ENCODE measurements at places on chromosomes 4 and X.

- DNase-seq: no peak
These were observed 60.8 kb upstream of the XAGE1B start for GRCh38 chrX:52577464-52578173.

DNA sequence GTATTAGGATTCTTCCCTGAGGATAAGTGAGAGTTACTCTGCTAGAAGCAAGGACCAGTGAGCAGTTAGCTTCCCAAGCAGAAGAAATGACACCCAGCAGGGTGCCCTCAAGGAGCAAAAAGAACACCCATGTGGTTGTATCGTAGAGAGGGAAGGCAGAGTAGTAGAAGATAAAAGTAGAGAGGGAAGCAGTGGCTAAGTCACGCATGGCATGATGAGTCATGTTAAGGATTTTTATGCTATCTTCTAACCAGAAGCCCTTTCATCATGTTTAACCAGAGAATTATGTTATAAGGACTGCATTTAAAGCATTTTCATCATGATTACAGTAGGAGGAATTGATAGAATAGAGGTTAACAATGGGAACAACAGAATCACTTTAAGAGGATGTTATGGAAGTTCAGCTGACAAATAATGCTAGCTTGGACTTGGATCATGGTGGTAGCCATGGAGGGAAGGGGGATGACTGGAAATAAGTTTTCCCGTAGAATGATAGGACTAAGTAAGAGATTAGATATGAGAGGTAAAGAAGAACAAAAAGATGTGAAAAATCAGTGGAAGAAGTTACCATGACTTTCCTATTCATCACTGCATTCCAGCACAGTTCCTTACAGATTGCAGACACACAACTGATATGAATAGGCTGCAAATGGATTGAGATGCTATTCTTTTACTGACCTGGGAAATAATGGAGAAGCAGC is 383.5 kb upstream of the INTU start:
- no peak for DNase-seq

DNA sequence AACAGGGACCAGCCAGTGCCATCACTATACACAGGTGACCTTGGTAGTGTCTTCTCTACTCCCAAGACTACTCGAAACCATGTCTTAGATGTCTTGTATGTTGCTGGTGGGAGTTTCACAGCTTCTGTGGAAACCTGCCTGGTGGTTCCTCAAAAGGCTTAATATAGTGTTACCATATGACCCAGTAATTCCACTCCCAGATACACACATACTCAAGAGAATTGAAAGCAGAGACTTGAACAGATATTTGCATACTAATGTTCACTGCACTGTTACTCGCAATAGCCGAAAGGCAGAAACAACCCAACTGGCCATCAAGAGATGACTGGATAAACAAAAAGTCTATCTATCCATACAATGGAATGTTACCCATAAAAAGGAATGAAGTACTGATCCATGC is 3.1 kb downstream of the TFDP3 start:
- DNase-seq: no peak

DNA sequence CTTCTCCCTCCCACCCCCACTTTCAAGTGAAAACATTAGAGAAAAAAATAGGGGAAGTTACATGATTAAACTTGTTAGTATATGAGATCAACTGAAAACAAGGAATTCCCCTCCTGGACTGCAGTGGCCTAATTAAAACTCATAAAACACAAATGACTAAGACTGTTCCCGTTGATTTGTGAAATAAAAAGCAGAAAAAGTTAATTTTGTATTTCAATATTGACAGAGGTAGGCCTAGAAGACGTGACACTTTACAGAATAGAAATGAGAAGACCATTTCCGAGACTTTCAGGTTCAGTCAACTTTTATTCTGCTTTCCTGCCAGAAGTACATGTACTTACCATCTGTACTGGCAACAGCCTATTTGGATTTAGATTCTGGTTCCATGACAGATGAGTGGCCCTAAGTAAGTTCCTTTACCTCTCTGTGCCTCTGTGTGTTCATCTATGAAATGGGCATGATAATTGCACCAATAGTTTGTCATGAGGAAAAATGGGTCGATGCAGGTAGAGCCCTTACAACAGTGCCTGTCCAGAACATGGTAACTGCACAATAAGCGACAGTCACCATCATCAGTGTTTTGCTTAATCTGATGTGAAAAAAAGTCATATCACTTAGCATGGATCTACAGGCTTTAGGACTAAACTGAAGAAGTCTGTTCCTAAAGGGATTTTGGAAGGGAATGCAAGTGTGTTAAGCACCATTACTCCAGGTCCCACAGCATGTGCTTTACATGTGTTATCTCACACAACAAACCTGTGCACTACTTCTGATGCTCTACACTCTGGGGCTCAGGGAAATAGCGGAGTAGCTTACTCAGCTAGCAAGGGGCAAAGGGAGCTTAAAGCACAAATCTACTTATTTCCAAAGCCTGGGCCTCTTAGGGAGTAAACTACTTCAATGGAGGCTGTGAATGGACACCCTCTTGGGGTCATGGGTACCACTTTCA is 562.3 kb upstream of the DIPK2B start:
- no peak for DNase-seq

- no peak for DNase-seq
These were observed 9.3 kb upstream of the HAUS3 start for GRCh38 chr4:2251073-2251794.

- no peak for DNase-seq
These were observed 5.8 kb upstream of the CCNA2 start for GRCh38 chr4:121829511-121829910.

- DNase-seq: no peak
These were observed 923.6 kb upstream of the TENM3 start for GRCh38 chr4:181319629-181320028.

DNA sequence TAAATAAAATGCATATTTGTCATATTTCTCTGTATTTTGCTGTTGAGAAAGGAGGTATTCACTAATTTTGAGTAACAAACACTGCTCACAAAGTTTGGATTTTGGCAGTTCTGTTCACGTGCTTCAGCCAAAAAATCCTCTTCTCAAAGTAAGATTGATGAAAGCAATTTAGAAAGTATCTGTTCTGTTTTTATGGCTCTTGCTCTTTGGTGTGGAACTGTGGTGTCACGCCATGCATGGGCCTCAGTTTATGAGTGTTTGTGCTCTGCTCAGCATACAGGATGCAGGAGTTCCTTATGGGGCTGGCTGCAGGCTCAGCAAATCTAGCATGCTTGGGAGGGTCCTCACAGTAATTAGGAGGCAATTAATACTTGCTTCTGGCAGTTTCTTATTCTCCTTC is 3.3 kb downstream of the HTT start:
- no peak for DNase-seq

- DNase-seq: no peak
These were observed 20.2 kb upstream of the TMEM184C start for GRCh38 chr4:147596981-147597380.

DNA sequence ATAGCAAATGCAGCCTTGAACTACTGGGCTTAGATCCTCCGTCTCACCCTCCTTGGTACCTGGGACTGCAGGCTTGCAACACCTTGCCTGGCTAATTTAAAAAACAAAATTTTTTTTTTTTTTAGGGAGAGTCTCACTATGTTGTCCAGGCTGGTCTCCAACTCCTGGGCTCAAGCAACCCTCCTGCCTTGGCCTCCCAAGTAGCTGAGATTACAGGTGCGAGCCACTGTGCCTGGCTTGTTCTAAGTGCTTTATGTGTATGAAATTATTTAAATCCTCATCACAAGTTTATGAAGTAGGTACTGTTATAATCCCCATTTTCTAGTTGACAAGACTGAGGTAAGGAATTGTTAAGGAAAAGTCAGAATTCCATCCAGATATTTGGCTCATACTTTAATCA is 43.0 kb downstream of the CLCN3 start:
- no peak for DNase-seq

GRCh38 chrX:21993265-21993664 is 38.9 kb upstream of the PHEX start:
- DNase-seq: no peak

DNA sequence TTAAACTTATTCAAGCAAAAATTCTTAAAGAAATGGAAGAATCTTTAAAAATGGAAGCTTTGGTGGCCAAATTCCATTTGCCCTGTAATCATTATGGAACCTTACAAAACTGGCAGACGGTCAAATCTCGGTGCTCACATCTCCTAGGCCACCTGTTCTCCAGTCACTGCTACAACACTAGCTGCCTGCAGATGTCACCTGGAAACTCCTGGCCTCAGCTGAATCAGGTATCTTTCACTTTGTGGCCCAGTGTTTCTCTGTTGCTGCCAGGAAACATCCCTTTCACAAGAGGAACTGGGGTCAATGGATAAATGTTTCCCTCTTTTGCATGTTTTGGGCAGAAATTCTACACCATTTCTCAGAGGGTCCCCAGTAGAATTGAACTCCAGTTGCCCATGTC is 4.2 kb upstream of the CXCL3 start:
- DNase-seq: no peak

DNA sequence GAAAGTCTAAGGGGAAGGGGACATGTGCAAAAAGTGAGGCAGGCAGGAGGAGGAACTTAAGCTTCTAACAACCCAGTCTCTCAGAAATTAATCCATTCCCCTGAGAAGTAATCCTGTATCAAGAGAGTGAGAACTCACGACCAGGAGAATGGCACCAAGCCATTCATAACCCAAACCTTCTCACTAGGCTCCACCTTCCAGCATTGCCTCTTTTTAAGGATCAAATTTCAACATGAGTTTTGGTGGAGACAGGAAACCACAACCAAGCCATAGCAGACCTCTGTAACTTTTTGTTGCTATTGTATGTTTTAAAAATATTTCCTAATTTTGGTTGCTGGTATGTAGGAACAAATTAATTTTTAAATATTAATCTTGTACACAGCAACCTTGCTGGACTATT is 32.8 kb downstream of the PASD1 start:
- DNase-seq: no peak

DNA sequence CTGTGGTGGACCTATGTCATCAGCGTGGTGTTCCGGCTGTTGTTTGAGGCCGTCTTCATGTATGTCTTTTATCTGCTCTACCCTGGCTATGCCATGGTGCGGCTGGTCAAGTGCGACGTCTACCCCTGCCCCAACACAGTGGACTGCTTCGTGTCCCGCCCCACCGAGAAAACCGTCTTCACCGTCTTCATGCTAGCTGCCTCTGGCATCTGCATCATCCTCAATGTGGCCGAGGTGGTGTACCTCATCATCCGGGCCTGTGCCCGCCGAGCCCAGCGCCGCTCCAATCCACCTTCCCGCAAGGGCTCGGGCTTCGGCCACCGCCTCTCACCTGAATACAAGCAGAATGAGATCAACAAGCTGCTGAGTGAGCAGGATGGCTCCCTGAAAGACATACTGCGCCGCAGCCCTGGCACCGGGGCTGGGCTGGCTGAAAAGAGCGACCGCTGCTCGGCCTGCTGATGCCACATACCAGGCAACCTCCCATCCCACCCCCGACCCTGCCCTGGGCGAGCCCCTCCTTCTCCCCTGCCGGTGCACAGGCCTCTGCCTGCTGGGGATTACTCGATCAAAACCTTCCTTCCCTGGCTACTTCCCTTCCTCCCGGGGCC is 1.2 kb downstream of the GJB1 start:
- DNase-seq: no peak

- no peak for DNase-seq
These were observed 11.2 kb upstream of the PGRMC2 start for GRCh38 chr4:128298852-128299251.

GRCh38 chrX:74534569-74535038 is 79.8 kb downstream of the RLIM start:
- DNase-seq: no peak

DNA sequence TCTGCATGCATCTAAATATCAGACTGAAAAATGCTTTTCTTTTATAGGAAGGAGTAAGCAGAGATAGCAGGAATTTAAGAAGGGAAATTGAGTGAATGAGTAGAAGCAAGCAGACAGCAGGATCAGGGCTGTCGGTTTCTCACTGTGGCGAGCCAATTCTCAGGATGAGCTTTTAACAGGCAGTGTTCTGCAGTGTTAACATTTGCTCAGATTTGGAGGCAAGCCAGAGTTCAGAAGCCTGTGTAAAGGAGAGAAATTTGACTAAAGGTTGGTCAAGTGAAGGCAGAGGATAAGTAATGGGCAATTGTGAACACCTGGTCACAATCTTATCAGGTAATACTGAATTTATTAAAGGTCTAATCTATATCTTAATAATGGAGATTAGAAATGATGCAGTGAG is 133.3 kb upstream of the MAGEB16 start:
- DNase-seq: no peak

DNA sequence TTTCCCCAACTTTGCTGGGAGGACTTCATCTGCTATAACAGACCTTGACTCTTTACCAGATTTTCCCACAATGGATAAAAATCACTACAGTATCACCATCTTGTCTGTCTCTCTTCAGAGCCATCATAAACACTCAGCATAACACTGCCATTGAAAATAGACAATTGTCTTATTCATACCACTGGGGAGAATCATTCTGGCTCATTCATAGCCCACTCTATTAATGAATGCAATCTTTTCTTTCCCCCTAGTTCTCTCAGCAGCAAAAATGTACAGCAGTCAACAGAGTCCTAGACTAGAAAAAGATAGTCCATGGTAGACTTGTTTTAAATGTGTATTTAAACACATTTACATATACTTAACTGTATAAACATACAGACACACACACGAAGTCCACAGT is 19.2 kb downstream of the SLC9A7 start:
- DNase-seq: no peak

- DNase-seq: no peak
These were observed 38.0 kb downstream of the CCNG2 start for GRCh38 chr4:77194989-77195388.

- DNase-seq: no peak
These were observed at the start of gene VEGFD for GRCh38 chrX:15384304-15384703. TSS of gene VEGFD (minus strand) at chrX:15384413. CDS start at chrX:15383946, 467 bp downstream.

GRCh38 chr4:170391066-170391740 is 301.4 kb upstream of the AADAT start:
- DNase-seq: no peak

DNA sequence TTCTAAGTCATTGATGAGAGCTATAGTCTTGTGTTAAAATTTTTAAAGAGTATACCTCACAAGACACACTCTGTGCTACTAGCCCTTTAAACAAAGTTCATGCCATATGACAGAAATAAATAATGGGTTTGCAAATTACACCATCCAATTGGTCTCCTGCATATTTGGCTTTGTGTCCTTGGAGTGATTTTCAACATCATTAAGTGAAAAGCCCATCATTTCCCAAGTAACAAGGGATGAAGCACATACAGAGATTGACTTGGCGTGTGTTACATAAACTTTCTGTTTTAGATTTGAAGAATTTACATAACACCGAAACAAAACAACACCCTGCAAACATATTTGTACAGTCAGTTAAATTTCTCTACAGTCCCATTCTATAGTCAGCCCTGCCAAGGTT is 216.9 kb upstream of the NEIL3 start:
- DNase-seq: no peak

- no peak for DNase-seq
These were observed 530.8 kb downstream of the GRXCR1 start for GRCh38 chr4:43423276-43423675.

GRCh38 chr4:133720001-133720400 is 481.6 kb downstream of the PABPC4L start:
- DNase-seq: no peak

DNA sequence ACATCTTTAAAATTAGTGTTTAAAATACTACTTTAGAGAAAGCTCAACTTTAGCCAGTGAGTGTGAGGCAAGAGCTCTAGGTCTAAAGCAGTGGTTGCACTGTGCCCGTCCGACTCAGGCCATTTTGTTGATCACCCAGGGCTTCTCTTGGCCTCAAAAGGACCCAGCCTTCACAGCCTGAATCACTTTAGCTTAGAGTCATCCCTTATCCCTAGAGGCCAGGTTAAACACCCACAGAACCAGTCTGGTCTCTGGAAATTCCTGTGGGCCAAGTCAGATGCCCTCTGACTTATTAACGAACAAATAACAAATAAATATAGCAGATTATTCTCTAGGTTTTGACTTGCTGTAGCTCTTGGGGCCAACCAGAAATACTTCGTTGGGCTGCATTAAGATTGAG is 102.3 kb downstream of the WWC2 start:
- DNase-seq: no peak

Data from nucleus accumbens (tissue), 56 donors.